ENCODE measurements at places on chromosomes 11 and 22.

- no peak for DNase-seq
Measured at GRCh38 chr11:32032478-32032877, 58.4 kb upstream of the RCN1 start.

- DNase-seq: no peak
Measured at GRCh38 chr22:29150701-29151100, 55.0 kb upstream of the EMID1 start.

- DNase-seq: no peak
Measured at GRCh38 chr11:108685419-108686130, 20.7 kb downstream of the DDX10 start.

DNA sequence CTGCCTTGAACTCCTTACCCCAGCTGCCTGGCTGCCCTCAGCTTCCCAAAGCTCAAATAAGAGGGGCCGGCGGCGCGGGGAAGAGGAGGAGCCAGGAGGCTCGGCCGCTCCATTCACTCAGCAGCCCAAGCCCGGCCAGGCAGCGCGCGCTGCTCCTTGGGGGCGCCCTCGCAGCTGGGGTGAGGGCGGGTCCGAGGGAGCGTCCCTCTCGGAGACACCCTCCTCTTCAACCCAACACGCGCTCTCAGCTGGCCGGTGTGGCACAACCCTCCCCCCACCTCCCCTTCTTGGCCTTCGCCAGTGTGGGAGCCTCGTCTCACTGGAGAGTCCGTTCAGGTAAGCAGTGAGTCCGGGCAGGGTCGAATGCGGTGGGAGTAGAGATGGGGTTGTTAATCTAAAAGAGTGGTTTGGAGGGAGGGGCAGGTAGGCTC, at the start of gene WT1:
TSS of gene WT1 (minus strand) at position 29 of the 431 bp plus-strand sequence.
- no peak for DNase-seq

DNA sequence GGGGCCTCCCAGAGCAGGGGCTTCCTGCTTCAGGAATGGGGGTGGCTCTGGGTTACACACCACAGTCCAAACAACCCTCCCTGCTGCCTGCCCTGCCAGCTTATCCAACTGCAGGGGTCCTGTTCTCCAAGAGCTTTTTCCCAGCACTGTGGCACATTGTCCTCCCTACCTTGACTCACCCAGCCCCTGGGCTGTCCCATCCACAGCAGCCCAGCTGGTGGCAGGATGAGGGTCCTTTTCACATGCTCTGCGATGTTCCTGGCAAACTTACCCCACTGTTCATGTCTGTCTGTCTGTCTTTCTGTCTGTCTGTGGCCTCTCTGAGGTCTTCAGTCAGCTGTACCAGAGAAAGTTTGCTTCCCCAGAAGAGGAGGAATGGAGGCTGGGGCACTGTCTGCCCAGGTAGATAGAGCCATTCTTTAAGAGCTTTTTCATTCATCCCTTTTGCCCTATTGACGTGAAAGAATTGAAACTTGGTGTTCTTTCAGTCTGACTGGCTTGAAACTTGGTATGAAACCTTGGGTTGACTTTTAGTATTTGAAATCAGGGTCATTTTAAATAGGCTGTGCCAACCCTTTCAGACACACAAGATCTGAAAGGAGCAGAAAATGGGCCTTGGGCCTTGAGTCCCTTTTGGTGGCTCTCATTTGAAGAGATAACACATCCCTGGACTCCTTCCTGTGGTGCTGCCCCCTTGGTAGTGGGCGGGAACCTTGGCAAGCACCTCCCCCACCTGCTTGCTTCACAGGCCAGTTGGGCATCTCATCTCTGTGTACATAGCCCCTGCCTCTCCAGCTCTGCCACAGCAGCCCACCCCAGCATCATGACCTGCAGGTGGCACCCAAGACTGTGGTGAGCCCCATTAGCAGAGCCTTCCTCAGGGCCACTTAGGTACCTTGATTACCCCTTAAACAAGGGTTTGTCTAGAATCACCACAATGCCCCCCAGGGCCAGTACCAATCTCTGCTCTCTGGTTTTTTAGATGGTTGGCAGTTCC, 74.6 kb upstream of the SUSD2 start:
- no peak for DNase-seq

DNA sequence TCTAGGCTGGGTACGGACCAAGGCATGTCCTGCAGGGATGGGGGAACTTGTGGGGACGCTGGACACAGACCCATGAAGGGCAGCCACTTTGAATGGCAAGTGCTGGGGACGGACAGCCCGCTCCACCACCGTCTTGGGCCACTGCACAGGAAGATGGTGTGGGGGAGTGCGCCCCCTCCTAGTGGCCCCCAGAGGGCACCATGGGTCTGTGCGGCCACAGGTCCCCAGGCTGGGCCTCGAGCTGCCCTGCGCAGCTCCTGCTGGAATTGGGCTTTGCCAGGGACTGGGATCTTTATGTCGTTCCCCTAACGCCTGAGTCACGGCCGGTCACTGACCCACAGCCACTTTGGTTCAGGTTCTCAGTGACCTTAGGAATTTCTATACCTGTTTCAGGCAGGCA, 44.4 kb downstream of the NAT10 start:
- DNase-seq: peak; percentile 9

- DNase-seq: no peak
Measured at GRCh38 chr22:39215426-39216142, 29.2 kb downstream of the PDGFB start.

GRCh38 chr11:1493650-1494244, 7.2 kb upstream of the MOB2 start:
- no peak for DNase-seq

GRCh38 chr11:44101098-44101497, 5.6 kb downstream of the EXT2 start:
- DNase-seq: no peak

GRCh38 chr11:1959786-1960185, 12.7 kb downstream of the MRPL23 start:
- no peak for DNase-seq

DNA sequence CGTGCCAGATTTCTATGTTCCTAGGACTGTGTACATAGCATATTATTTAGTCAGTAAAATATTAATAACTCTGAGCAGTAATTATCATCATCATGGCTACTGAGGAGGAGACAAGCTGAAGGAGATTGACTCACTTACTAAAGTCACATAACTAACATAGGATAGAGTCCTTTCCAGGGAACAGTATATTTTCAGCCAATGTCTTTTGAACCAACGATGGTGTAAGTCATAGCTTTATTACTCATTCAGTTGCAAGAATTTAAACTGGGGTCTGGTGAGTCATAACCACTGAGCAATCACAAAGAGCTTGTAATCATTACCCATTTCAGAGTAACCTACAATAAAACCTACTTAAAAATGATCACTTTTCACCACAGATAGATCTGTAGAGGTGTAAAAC, 1564.8 kb upstream of the TENM4 start:
- no peak for DNase-seq

GRCh38 chr22:44289414-44290171, 23.2 kb downstream of the SHISAL1 start:
- DNase-seq: no peak

DNA sequence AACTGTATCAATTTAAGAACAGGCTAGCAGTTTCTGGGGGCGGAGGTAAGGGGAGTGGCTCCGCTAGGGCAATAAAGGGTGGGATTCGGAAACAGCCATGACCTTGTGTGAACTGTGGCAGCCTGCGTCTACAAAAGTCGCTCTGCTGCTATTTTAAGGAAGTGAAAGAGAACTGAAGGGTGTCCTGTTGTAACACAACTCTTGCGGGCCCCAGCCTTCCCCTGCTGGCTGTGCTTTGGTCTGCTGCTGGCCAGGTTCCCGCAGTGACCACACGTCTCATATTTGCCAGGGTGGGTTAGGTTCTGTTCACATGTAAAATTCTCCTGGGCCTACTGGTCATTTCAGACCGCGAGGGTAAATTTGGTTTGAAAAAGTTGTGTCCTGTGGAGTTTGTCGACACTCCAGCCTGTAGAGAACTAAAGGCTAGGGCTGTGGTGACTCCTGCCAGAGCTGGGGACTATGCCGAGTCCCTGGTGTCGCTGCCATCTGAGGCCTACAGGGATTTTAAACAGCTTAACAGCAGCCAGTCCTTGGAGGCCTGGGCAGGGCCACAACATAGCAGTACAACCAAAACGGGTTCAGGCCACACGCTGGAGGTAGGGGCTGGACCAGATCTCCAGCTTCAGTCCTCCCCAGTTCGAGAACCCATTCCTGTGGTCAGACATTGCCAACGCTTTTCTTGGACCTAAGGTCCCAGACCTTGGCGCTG, 1.1 kb upstream of the PPFIBP2 start:
- DNase-seq: no peak

DNA sequence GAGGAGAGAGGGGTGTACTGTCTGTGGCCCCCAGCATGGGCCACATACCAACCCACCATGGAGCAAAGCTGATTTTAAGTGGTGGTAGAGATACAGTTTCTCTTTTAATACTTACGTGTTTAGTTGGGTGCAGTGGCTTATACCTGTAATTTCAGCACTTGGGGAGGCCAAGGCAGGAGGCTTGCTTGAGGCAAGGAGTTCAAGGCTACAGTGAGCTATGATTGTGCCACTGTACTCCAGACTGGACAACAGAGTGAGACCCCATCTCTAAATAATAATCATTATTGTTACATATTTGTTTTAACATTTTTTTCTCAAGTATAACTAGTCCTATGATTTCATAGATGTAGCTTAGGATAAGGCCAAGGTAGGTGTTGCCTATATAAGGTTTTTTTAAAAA, 8.8 kb downstream of the GGA1 start:
- no peak for DNase-seq

DNA sequence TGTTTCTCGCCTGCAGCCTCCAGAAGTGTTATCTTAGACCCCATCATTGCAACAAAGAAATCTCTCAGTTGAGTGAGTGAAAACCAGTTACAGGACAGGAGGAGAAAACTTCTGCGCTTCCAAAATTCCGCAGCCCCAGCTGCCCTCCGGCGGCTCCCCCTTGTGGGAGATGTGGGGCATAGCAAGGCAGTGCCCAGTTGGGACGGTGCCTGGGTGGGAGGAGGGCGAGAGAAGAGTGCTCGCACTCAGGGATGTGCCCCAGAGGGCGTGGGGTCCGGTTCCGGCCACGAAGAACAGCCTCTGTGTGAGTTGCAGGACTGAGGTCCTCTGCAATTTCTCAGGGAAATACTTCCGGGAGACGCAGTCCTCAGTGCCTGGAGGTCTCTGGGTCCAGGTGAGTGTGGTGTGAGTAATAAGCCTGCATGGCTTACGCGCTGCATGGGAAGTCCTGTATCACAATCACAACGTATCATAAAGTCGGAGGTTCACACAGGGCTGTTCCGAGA, 87.0 kb upstream of the BLID start:
- DNase-seq: no peak

- no peak for DNase-seq
Measured at GRCh38 chr11:122788781-122789535, 49.3 kb upstream of the CRTAM start.

DNA sequence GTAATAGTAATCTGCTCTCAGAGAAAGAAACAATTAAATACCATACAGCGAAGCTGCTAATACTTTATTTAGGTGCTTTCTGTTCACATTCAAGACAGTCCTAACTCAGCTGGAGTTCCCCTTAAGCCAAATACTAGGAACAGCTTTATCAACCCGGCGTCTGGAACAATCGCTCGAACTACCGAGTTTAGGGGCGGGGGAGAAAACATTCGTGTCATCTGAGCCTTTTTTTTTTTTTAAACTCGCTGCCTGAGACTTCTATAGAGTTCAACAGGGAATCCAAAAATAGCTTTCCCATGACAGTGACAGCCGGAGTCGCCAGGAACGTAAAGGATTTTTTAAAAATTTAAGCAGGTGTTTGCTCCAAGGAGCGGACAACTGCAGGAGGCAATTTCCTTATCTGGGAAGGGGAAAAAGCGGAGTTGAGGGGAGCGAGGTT, 852 bp downstream of the TRAF6 start:
- no peak for DNase-seq

DNA sequence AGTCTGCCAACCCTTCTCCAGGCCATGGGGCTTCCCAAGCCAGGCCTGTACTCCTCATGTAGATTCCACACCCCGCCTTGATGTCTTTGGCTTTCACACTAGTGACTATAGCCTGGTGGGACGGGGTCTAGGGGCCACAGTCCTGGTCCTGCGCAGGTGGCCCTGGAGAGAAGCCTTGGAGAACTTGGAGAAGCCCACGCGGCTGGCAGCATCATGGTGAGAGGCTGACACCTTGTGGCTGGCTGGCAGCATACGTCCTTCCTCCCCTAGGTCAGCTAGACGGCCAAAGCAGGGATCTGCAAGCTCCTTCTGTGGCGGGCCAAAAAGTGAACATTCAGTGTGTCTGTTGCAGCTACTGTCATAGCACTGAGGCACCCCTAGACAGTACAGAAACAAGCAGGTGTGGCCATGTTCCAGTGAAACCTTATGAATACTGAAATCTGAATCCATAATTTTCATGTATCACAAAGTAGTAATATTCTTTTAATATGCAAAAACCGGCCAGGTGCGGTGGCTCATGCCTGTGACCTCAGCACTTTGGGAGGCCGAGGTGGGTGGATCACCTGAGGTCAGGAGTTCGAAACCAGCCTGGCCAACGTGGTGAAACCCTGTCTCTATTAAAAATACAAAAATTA, 42.0 kb downstream of the FAM83F start:
- no peak for DNase-seq

GRCh38 chr11:83778596-83778995, 492.4 kb upstream of the CCDC90B start:
- DNase-seq: no peak

GRCh38 chr11:42996421-42997307, 315.1 kb upstream of the API5 start:
- DNase-seq: no peak

GRCh38 chr11:58659910-58660570, 37.6 kb downstream of the CNTF start:
- DNase-seq: no peak

DNA sequence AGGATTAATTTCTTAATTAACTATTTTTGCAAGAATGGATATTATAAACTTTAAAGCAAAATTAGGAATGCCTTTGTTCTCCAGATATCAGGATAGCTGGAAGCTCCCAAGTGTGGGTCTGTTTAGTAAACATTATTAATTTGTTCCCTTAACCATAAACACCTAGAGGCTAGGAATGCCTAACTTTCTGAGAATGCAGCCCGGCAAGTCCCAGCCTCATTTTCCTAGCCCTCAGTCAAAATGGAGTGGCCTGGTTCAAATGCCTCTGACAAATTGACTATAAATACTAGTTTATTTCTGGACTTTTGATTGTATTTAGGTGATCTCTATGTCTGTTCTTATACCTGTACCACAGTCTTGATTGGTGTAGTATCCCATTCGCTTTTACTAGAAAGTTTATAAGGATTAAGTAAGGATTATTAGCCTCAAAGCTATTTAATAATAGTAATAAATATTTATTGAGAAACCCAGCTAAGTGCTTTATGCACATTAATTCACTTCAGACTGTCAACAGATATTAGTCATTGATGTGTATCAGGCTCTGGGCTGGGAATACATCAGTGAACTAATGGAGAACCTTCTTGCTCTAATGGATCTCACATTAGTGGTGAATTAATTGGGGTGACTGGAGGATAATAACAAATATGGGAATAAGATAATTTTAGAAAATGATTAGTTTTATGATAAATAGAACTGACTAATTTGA, 25.8 kb downstream of the PPME1 start:
- no peak for DNase-seq

- no peak for DNase-seq
Measured at GRCh38 chr11:129974237-129974636, 28.4 kb downstream of the PRDM10 start.
